ENCODE measurements at places on chromosomes 2 and 18.

GRCh38 chr2:217667512-217667911 is 335.3 kb downstream of the TNS1 start:
- DNase-seq = no peak

DNA sequence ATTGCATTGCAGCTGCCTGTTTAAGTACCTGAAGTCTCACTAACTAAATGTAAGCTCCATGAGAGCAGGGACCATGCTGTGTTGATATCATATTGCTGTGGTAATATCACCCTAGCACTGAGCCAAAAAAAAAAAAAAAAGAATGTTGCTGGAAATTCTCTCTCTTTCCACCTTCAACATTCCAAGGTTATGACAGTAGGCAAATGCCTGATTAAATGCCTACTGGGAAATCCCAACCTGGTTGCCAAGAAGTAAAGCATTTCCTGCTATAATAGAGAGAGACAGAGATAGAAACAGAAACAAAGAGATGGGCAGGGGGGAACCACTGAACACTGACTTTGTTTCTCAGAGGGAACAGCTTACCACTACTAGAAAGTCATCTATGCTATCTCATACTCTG is 1604.2 kb downstream of the LRP1B start:
- DNase-seq = no peak

GRCh38 chr2:9984217-9984739 is 32.8 kb downstream of the GRHL1 start:
- no peak for DNase-seq

GRCh38 chr2:68879296-68879695 is 8.1 kb upstream of the BMP10 start:
- DNase-seq = no peak

- DNase-seq = no peak
Measured at GRCh38 chr2:216274194-216274840, 98.0 kb downstream of the MARCHF4 start.

DNA sequence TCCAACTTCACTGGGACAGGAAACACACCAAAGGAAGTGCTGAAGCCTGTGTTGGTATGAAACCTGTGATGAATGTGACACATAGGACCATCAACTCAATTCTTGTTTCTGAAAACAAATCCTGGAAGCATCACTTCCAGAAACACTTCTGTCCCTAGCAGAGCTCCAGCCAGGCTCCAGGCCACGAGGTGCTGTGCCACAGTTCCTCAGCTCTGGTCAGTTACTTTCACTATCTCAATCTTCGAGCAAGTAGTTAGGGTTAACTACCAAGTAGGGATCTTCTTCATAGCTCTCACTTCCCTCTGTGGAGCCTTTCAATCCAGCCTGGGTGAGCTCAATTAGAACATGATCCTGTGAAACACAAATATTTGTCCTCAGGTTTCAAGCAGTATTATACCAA is 3.6 kb upstream of the LCT start:
- no peak for DNase-seq

DNA sequence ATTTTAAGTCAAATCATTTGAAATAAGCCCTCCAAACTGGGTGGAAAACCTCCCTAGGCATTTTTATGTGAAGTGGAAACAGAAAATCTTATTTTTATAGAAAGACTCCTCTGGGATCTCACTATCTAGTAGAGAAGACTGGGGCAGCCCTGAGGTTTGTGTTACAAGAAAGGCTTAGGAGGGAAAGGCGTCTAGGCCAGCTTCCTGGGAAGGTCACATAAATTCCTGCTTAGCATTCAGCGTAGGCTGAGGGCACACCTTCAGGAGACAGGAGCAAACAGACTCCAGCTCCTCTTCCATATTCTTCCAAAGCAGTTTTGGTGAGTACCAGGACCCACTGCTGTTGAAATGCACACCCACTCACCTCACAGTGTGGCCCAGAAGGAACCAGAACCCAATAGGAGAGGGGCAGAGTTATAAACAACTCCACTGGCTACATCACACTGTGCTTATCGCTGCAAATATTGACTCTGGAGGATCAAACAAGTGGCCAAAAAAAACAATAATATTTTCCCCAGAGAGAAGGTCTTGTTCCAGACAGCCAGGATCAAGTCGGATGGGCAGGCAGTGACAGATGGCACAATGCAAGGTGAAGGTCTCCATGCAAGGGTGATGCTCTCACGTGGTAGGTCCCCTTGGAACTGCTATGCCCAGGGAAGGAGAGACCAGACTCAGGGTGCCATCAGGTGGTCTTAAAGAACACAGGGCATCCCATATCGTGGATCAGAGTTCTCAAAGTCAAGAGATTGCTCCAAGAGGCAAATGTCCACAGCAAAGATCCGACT is 17.7 kb upstream of the IGFBP2 start:
- no peak for DNase-seq

DNA sequence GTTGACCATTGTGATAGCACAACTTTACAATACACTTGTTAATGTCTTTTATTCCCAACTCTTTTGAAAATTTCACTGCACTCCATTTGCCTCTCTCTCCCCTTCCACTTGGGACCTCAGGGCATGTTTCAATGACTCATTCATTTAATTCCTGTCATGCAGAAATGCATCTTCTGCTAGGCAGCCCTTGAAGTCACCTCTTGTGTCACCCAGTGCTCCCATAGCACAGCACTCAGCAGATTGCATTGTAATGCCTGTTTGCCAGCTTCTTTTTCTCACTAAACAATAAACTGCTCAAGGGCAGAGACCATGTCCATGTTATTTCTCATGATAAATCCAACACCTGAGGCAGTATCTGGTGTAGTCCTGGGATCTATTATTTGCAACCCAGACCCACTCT is 85.9 kb upstream of the ACSL3 start:
- no peak for DNase-seq

GRCh38 chr18:57433934-57434535 is 1.1 kb upstream of the ONECUT2 start:
- no peak for DNase-seq

DNA sequence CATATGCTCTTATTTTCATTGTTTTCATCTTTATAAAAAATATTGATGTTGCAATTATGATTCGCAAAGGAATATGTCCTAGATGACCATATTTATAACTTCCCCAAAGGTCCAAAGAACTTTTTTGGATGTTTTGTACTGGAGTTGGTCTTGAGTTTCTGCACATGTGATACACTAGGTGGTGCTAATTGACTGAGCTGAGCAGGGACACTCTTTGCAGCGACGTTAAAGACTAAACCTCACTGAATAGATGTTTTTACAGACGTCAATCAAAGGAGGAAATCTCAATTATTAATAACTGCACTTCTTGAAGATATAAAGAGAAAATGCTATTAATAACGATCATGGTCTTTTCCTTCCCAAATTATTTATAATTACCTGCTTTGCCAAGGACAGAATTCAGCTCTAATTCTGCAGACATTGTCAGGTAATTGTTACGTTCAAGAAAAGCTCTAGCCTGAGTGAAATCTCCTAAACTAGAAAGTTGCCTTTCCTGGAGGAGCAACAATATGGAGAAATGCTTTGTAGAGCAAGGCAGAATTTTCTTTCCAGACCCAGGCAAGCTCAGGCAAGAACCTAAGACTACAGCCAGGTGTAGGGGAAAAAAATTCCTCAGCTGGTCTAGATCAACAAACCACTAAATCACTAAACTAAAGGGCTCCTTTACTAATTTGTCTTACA is 119.3 kb upstream of the RBBP8 start:
- DNase-seq = no peak

- no peak for DNase-seq
Measured at GRCh38 chr18:43744960-43745745, 467.9 kb upstream of the SYT4 start.

GRCh38 chr2:227366769-227367426 is 12.2 kb downstream of the TM4SF20 start:
- DNase-seq = no peak

GRCh38 chr18:79935098-79935480 is 16.4 kb downstream of the SLC66A2 start:
- DNase-seq = no peak

Measured in stimulated activated CD4-positive, alpha-beta T cell treated with anti-CD3 and anti-CD28 coated beads, TNF-alpha, amount 100 ng/mL, for 48 hours (primary cell).